Glutamatergic neuron (in vitro differentiated cells): ENCODE measurements at places on chromosomes 13 and 19. TPM values are rescaled to one million over a fixed set of nuclear protein-coding genes. Genes with fewer than 3 reads are reported as not detected.

GRCh38 chr19:47547199-47547598 is 25.7 kb downstream of the ZNF541 start:
- no peak for DNase-seq

- DNase-seq: peak; percentile 76
These were observed 22.4 kb upstream of the SEMA6B start for GRCh38 chr19:4581666-4582553.

The ZNF426 gene
- 24.5 TPM for total RNA-seq

DNA sequence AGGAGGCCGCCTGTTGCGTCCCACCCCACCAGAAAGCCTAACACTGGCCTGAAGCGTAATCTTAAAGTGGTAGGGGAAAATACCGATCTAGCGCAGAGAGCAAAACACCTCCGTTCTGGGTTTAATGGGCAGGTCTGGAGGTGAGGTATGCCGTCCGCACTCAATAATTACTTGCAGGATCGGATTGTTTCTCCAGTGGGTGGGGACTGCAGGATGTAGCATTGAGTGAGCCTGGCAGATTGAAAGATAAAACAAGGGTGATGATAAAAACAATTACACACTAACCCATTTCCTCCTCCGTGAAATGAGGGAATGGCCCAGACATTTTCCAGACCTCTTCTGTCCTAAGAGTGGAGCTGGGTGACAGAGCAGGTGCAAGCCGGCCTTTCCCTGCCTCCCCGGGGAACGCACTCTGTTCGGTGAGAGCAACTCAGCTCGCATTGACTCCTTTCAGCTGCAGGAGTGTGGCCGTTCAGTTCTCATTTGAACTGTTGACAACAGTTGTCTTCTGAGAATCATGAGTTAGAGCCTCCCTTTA is 110.2 kb upstream of the DOCK9 start:
- DNase-seq: peak; percentile 40

GRCh38 chr19:33460221-33460908 is 61.2 kb downstream of the PEPD start:
- DNase-seq: peak; percentile 13

The CERS1 gene
- 15.3 TPM for total RNA-seq

The CBARP gene
- total RNA-seq: 74.7 TPM

GRCh38 chr13:103224804-103225203 is 158.6 kb upstream of the SLC10A2 start:
- DNase-seq: no peak

- no peak for DNase-seq
These were observed 25.6 kb downstream of the DEDD2 start for GRCh38 chr19:42191855-42192254.

DNA sequence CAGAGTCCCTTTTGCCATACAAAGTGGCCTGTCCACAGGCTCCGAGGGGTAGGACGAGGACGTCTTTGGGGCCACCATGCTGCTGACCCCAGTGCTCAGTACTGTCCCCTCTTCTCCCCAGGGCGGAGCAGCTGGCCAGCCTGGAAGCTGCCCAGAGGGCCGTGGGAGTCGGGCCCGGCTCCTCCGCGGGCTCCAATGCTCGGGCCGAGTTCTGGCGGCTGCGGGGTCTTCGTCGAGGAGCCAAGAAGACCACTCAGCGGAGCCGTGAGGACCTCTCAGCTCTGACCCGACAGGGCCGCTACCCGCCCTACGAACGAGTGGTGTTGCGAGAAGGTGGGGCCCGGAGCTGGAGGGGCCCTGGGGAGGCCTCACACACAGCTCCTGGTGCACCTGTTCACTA is 21.1 kb downstream of the APBA3 start:
- DNase-seq: no peak

The FUT2 gene
- total RNA-seq: 0.22 TPM

GRCh38 chr19:32032561-32032960 is 312.8 kb upstream of the ZNF507 start:
- no peak for DNase-seq

The LILRA1 gene
- total RNA-seq: not detected

The CCDC70 gene
- not detected for total RNA-seq

DNA sequence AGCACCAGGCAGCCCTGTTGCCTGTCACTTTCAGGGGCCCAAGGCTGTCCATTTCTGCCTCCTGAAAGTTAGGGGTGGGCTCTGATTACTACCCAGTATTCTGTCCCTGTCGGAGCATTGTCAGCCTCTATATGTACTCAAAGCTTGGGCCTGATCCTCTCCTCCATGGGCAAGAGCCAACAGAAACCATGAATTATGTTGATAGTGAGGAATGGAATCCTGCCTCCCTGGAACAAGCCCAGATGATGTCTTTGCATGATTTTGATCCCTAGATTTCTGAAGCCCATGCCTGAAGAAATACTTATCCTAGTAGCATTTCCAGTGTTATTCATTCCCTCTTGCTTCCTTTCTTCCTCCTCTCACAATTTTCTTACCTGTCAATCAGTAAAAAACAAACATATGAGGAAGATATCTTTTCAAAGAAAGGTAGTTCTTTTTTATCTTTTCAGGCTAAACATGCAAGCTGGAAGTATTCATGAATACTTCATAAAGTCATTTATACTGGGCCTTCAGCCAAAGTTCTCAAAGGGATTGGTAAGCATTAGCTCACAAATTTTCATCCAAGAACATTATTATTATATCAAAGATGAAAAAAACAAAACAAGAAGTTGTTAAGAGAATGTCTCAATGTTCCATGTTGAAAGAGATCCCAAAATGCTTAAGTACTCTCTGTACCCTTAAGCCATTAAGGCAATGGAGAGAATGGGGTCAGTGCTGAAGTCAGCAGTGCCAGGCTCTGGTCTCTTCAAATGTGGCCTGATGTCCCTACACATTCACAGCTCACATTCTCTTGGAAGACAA is 171.7 kb downstream of the NHLRC3 start:
- no peak for DNase-seq

The SLC35E1 gene
- total RNA-seq: 31.9 TPM

The NECTIN2 gene
- 108 TPM for total RNA-seq

DNA sequence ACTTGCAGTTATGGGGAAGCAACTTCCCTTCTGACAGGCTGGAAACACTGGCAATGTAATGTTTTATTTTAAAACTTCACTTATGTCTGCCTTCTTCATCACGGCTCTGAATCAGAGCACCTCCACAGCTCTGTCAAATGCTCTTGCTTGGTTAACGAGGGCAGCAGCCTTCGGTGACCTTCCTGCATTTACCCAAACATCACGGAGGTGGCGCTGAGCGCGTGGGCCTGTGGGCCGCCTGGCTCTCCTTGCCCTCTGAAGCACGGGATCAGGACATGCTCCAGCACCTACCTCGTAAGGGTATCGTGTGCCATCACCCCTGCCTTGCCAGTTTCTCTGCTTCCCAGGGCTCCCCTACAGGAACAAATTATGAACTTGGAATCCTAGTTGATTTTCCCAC is 310.0 kb downstream of the TEX29 start:
- DNase-seq: no peak

DNA sequence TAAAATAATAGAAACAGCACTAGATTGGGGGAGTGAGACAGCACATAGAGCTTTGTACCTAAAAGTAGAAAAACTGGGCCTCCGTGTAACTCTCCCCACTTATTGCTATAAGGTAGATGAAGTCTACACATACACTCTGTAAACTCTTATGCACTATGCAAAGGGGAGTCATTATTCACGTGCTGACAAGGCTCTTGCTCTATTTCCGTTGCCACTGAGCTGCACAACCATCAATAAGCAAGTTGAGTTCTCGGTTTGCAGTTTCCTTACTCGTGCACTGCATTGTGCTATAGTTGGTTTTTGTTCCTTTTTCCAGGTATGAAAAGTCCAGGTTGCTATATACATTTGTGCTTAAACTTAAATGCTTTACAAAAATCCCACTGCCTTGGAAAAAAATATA is 294.0 kb upstream of the DACH1 start:
- DNase-seq: no peak

- DNase-seq: no peak
These were observed 26.8 kb downstream of the SLC7A1 start for GRCh38 chr13:29568731-29569130.

The CBY2 gene
- not detected for total RNA-seq
